ENCODE measurements at places on chromosomes 6 and 20.

- no peak for DNase-seq
These were observed 154.9 kb downstream of the SYNE1 start for GRCh38 chr6:152482289-152482688.

- DNase-seq, result no peak
These were observed 586 bp upstream of the LST1 start for GRCh38 chr6:31585491-31585890.

DNA sequence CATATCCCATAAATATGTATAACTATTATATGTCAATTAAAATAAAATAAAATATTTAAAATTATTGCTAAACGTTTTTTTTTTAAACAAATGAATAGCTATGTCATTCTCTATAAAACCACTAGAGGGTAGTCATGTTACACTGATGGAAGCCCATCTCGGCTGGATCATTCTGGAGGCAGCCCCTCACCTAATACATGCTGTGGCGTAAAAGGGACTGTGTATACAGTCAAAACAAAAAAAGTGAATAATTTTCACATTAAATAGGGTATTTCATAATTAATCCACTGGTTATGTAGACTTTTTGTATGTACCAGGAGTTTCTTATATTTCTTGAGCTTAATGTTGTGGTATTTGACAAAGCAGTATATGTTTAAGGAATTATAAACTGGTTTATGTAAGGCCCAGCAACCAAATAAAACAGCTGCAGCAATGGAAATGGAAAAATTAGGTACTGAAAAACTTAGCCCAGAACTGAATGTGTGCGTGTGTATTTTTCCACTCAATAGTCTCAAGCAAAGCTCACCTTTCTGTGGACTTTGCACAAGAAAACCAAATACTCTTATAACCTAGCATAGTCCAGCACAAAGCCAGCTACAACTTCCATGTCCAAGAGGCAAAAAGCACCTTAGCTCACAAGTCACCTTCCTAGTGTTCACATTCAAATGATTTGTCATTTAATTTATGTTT lies 81.7 kb downstream of the COL9A1 start:
- DNase-seq, result no peak

DNA sequence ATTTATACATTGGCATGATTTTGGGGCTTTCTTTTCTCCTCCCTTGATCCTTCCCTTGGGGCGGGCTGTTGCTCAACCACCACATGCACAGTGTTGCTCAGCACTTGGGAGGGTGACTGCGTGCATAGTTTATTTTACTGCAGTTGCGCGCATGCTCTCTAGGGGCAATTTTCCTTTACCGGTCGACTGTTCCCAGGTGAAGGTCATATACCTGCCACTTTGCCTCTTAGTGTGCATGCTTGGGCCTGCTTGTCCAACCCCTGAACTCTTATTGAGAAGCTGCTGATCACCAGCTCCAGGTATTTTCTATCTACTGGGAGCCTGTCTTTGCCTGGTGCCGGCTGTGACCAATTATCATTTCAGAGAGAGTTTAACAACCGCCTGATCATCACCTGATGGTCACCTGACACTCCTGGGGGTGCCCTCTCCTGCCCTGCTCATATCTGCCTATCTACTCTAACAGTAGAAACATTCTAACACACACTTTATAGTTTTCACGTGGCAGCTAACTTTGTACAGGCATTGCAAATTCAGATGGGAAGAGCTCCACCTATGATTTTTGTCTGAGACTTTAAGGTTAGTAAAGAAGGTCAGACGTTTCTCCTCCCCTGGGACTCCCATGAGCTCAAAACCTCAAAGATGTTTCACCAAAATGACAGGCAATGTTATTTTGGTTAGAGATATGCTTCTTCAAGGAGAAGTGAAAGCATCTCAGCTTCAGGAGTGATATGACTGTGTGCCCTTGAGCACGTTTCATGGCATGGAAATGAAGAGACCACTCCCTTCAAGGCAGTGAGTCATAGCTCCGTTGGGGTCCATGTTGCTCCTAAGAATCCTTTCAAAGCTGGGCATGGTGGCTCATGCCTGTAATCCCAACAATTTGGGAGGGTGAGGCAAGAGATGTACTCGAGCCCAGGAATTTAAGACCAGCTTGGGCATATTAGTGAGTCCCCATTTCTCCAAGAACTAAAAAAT lies 227.5 kb upstream of the MYLIP start:
- DNase-seq, result no peak

DNA sequence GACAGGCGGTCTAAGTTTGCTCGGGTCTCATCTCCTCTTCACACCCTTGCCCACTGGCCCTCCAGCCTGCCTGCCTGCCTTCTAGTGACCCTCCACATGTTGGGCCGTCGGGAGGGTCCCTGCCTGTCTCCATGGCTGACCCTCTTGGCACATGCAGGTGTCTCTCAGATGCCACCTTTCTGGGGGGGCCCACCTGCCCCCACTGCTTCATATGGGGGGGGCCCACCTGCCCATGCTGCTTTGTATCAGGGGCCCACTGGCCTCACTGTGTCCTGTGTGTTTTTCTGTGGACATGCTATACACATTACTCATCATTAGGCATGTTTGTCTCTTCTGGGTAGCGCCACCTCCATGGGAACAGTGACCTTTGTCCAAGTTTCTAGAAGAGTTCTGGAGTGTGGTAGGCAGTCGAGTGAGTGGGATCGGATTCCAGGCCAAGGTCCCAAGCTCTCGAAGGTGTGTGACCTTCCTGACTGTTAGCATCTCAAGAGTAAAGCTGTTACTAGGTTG lies 40.4 kb upstream of the KIF25 start:
- no peak for DNase-seq

DNA sequence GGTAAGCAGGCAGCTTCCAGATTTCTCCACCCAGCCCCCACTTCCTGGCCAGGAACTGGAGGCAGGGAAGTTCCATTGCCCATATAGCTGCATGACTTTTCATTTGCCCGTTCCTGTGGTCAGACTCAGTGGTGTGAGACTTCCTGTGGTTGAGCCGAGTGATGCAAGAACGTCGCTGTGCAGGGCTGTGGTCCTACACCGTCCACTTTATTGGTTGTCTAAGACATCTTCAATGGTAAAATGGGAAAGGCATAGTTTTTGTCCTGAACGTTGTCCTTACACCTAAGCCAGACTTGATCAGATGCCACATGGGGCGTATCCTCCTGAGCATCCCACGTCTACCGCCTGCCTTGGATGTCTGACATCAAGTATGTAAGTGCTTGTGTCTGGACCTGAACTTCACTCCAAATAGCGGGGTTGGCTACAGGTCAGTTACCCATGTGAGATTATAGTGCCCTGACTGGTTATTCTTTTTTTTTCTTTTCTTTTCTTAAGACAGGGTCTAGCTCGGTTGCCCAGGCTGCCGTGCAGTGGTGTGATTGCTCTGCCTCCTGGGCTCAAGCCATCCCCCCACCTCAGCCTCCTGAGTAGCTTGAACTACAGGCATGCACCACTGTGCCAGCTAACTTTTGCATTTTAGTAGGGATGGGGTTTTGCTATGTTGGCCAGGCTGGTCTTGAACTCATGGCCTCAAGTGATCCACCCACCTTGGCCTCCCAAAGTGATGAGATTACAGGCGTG lies 25.9 kb upstream of the GTSF1L start:
- DNase-seq, result no peak

- DNase-seq, result no peak
These were observed 1.7 kb upstream of the TMEM74B start for GRCh38 chr20:1186367-1186991.

GRCh38 chr6:166174031-166174430 lies 6.4 kb upstream of the TBXT start:
- no peak for DNase-seq

DNA sequence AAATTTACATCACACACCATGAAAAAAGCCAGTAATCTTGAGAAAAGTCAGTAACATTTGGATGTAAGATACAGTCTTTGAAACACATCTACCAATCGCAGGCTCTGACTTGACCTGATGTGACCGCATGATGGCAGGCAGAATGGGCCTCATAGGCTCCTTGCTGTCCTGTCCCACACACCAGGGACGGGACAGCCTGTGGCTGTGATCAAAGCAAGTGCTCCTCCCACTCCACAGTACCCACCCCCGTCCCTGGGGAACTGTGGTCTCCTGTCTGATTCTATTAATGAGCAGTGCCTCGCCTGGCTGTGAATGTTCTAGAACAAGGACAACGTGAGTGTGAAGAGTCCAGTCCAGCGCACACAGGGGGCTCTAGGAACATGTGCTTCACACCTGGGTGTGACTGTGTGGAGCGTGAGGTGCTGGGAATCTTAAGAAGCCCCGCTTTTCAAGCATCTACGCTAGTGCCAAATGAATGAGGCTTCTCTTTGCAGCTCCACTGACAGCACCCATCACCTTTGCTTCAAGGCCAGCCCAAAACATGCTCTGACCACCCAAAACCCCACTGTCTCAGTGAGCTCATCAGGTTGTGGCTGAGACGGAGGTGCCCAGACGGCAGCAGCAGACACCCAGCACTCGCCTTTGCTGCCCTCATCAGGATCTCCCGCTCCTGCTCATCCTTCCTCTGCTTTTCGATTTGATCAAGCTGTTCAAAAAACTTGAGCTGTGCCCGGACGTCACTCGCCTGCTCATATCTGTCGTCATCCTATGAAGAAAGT lies 67.1 kb downstream of the TAF4 start:
- DNase-seq, result no peak

DNA sequence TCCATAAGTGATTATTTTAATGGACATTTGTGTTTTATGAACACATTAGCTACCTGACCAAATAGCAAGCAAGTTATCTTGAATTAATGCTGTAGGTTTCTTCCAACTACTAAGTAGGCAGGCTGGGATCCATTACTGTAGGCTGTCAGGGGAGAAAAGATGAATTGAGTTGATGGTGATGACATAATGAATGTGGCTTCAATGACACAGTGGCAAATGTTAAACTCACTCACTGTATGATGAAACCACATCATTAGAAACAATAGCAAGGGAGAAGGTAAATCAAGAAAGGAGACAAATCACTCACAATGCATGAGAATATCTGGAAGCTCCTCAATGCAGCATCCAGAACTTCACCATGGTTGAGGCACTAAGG lies 529.7 kb upstream of the CITED2 start:
- DNase-seq, result no peak

DNA sequence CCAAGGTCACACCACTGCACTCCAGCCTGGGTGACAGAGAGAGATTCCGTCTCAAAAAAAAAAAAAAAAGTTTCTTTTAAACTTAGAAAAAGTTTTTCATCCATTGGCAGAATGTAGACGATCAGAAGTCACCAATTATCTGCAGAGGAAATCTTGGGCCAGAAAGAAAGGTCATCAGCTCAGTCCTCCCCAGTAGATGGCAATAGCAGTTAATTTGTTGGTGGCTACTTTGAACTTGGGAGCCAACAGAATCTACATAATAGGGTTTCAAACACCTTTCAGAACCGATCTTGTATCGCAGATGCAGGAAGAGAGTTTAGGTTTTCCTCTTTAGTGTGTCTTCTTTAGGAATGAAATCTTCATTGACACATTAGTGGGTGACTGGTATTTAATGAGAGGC lies 41.7 kb downstream of the LBP start:
- no peak for DNase-seq

- DNase-seq, result no peak
These were observed 67.5 kb downstream of the KCNQ5 start for GRCh38 chr6:72689107-72689954.

DNA sequence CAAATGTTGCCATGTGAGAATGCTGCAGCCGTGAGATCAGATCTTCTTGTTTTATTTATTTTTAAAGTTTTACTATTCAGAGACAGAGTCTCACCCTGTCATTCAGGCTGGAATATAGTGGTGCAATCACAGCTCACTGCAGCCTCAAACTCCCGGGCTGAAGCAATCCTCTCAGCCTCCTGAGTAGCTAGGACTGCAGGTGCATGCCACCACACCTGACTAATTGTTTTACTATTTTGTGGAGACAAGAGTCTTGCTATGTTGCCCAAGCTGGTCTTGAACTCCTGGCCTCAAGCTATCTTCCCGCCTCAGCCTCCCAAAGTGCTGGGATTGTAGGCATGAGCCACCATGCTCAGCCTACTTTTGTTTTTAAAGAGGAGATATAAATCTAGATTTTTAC lies 22.5 kb upstream of the SSR1 start:
- DNase-seq, result no peak

- no peak for DNase-seq
These were observed 14.5 kb downstream of the BRD2 start for GRCh38 chr6:32982702-32983492.

DNA sequence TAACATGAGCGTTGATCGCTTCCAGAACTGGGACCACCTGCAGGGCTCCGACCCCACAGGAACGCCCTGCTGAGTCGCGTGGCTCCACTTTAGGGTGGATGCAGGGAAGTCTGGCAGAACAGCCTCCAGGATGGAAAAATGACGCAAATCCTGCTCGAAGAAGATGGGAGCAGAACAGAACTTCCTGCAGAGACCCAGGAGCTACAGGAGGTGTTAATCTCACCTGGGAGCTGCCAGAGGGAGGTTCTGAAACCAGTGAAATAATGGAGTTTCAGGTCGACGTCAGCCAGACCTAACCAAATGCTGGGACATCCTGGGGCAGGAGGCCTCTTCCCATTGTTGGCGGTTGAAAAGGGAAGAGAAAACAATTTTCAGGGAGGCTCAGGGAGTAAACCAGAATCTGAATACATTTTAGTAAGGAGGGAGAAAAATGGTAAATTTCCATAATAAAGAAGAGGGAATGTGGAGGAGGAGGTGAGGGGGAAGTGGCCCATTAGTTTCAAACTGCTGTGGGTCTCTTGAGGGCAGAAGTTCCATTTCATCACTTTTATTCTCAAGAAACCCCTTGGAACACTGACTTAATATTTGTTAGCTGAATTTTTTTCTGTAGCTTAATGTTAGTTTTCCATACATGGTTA lies 558.4 kb upstream of the CDH4 start:
- no peak for DNase-seq
